ENCODE measurements at places on chromosomes 6 and 20.
A peak's percentile ranks its signal among the peaks of the same experiment; 100 is the strongest.

DNA sequence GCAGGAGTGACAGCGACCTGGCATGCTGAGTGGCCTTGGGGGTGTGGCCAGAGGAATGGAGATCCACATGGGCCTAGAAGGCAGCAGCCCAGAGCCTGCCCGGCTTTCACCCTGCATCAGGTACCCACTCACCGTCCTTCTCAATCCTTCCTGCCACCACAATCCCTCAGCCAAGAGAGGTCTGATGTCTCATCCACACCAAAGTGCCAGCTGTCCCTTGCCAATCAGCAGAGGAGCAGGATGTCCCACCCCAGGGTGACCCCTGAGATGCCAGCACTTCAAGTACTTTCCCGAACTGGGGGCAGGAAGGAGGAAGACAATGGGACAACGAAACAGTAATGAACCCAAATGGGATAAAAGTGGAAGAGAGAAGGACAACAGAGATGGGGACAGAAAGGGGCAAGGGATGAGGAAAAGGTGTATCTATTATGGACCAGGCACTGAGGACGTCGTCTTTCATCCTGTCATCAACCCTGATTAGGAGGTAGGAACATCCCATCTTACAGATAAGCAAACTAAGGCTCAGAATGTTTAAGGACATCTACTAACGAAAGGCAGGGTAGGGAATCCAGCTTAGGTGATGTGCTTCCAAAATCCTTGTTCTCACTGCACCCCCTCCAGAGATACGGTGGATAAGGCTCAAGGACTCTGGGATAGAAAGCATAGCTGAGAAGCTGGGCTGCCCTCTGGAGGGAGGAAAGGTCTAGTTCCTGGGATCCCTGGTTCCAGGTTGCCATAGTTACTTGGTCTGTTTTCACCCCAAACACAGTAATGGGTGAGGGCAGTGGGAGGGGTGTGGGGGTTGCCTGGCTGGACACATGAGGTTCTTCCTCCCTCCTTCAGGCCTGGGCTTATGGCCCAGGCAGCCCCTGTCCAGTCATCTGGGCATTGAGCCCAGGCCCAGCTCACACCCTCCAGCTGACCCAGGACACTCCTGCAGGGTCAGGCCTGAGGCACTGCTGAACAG is 4.5 kb upstream of the TNXB start:
- peak; percentile 90 for DNase-seq

DNA sequence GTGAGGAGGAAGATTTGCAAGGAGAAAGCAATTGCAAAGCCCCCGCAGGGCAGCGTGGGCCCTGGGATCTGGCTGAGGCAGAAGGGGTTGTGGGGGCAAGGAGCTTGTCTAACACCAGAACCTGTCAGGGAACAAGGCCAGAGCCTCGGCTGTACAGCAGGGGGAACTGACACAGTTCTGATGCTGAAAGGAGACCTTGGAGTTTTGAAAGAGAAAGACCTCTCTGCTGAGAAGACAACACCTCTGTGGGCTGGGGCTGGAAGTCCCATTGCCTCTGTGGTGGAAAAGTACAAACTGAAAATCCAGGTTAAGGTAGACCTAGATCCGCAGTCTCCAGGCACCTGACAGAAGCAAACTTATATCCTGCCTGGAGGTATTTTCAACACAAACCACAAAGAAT is 86.9 kb upstream of the CST7 start:
- no peak for DNase-seq

GRCh38 chr20:15807271-15807670 is 766.0 kb downstream of the KIF16B start:
- DNase-seq, result no peak

- DNase-seq, result no peak
These were observed 49.8 kb upstream of the THEMIS start for GRCh38 chr6:127950566-127951145.

- DNase-seq, result no peak
These were observed 654.2 kb downstream of the TENT5A start for GRCh38 chr6:81098109-81098814.

DNA sequence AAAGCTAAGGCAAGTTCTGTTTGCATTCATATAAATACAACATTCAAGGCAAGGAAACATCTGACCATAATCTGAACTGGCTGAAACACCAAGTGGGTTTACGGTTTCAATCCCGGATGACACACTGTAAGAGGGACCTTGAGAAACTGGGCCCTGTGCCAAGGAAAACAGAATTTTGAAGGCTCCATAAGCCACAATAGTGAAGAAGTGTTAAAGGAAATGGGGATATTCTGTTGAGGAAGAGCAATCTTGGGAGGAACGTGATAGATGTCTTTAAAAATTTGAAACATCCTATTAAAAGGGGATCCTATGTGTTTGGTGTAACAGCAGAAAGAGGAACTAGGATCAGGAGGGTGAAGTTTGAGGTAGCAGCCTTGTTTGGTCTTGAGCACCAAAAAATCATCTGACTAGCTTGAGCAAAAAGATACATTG is 82.4 kb upstream of the TAB2 start:
- peak; percentile 48 for DNase-seq

- DNase-seq, result no peak
These were observed at the start of gene SLC22A2 for GRCh38 chr6:160258346-160259142. Gene SLC22A2, minus strand, starts transcription at chr6:160258821. Its CDS starts 64 bp downstream, at chr6:160258757.

DNA sequence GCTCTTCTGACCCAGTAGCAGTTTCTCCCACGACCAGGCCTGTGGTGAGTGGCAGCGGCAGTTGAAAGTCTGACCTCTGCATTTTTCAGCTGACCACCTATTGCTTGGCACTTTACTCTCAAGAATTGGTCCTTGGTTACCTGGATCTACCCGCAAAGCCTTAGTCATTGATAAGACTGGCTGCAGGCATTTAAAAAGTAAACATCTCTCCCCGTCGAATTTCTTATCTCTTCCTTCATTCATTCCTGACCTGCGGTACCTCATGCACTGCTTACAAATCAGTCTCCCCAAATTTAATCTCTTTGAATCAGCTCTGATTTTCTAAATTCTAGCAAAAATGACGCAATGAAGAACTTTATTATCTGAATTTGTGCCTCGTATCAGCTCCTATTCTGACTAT is 26.1 kb upstream of the IPCEF1 start:
- no peak for DNase-seq

DNA sequence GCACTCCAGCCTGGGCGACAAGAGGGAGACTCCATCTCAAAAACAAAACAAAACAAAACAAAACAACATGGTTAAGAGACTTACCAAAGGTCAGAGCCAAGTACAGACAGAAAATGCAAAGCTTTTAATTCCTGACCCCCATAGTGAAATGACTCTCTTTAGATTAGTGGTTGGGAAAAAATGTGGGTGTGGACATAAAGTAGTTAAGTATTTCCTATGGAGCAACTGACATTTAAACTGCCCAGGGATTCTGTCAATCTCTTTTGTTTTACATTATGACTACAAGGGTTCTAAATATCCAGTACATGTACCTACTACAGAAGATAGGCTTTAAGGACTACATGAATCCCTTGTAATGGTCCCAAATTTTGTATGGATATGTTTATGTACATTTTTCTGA is 75.1 kb downstream of the IRAK1BP1 start:
- no peak for DNase-seq

GRCh38 chr6:168643401-168643800 is 202.4 kb downstream of the SMOC2 start:
- DNase-seq, result no peak

- DNase-seq, result no peak
These were observed 184.4 kb downstream of the GJA10 start for GRCh38 chr6:90078513-90079289.

- no peak for DNase-seq
These were observed 101.2 kb upstream of the NT5E start for GRCh38 chr6:85348643-85349042.

- no peak for DNase-seq
These were observed 178.6 kb downstream of the RFPL4B start for GRCh38 chr6:112525749-112526148.

DNA sequence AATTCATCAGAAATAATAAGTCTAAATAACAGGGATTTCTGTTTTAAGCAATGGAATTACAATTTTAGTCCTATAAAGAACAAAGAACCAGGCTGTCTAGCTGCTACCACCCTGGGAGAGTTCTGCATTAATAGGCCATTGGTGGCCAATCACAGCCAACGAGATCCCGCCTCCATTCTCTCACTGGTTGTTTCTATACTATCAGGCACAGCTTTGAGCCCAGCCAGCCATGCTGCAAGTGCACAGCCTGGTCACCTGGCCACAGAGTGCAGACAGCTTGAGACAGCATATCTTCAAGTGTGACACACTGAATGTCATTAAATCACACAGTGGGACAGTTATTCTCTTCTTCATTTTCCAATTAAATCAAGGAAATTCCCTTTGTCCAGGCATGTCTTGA is 16.1 kb upstream of the RAB22A start:
- DNase-seq, result no peak

DNA sequence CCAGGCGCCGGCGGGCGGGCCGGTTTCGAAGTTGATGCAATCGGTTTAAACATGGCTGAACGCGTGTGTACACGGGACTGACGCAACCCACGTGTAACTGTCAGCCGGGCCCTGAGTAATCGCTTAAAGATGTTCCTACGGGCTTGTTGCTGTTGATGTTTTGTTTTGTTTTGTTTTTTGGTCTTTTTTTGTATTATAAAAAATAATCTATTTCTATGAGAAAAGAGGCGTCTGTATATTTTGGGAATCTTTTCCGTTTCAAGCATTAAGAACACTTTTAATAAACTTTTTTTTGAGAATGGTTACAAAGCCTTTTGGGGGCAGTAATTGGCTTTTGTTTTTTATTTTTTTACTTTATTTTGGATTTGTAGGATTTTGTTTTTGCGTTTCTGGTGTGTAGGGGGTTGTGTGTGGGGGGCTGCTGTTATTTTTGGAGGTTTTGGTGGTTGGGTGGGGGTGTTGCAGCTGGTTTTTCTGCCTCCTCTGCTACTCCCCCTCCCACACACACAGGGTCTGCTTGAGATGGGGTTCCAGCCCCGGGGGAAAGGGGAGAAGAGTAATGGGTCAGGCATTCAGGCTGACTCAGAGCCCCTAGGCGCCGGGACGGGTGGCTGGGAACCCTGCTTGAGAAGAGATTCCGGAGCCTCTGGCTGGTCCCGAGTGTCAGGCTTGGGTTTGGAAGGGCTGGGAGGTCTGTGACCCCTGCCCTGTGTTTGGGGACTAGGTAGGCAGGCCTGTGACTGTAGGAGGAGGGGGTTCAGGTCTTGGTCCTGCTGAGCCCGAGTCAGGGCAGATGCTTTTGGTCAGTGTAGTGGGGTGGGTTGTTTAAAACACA is 2.0 kb downstream of the CEBPB start:
- DNase-seq, result peak; percentile 73

GRCh38 chr20:63558804-63559484 is 5.0 kb downstream of the FNDC11 start:
- DNase-seq, result no peak

DNA sequence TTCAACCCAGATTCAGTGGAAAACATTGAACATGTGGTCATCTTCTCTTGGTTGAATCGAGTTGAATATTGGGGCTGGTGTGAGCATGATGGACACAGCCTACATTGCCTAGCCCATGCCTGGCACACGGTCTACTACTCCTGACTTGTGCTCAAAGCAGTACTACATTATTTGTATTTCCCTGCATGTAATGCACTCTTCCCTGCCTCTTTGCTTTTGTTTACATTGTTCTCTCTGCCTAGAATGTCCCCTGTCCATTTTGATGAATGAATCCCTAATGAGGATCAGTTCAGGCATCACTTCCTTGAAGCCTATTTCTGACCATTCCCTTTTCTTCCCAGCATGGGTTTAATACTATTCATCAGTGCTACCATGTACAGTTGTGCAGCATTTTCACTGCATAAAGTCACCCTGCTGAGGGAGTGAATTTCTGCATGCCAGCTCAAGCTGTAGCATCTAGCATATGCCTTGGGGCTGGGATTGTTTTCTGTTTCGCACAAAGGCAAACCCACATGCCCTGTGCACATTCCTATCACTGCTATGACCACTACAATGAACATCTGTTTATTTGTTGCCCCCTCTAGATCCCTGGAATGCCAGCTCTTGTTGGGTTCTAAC is 75.3 kb upstream of the CCN6 start:
- no peak for DNase-seq

- DNase-seq, result no peak
These were observed 178.0 kb downstream of the CLIC5 start for GRCh38 chr6:45837541-45838200.

DNA sequence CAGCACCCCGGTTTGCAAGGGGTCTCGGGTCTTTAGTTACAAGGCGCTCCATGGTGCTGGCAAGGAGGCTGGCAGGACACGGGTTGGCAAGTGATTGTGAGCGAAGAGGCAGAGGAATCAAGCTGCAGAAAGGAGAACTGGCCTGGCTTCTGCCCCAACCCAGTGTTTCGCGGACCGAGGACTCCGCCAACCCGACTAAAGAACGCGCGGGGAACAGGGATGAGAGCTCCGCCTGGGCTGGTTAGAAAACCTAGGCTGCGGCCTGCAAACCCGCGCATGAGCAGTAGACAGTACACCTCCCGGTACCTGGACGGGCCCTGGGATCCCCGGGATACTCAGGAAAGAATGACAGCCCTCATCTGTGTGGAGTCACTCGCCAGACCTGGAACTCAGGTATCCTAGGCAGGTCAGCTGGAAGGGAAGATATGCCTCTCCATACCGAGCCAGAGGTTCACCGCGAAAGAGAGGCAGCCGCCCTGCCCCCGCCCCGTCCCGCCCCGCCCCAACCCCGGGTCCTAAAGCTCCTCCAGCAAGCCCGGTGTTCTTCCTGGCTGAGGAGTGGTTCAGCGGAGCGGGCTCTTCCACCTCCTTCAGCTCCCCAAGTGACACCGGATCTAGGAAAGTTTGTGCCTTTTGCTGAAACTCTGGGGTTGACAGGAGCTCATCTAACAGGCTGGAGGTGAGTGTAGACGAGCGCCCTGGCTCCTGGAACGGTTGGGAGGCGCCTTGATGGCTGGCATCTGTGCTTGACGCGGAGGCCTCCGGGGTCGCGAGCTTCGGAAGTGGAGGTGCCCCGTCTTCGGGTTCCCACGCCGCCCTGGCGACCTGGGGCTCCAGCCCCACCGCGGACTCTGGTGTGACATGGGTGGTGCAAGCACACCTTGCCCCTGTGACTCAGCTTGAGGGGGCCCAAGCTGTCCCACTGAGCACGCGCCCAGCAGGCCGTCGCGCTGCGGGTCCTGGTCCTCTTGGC is 1847.3 kb upstream of the DEFB115 start:
- DNase-seq, result no peak

GRCh38 chr20:34952671-34953070 is 2.9 kb downstream of the GSS start:
- DNase-seq, result no peak

DNA sequence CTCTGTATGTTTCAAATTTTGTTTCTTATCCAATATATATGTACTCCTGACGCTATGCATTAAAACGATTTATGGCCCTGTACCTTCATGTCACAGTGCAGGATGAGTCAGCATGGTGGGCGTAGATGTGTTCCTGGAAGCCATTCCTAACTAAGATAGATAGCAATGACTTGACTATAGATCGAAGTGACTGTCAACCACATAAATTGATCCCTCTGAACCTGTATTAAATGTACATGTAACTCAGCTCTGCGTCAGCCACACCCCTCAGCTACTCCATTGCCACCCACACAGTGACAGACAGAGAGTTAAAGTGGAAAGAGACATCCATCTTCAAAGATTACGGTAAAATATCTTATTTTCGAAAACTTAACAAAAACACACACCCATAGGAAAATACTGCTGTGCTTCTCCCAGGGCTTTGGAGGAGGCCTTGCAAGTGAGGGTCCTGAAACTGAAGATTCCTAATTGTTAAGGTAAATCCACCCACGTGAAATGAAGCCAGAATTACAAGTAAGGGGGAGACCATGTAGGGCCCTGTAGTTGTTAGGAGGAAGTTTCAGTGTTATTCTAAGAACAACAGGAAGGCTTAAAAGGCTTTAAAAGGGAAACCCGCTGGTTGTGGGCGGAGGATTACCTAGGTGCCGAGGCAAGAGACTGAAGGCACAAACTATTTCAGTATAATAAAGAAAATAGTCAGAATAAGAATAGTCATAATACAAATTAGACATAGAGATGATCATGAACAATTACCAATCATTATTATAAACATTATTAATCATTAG is 10.3 kb upstream of the RAD21L1 start:
- DNase-seq, result no peak
